Thyroid gland (tissue), 4 donors: ENCODE measurements at places on chromosomes 13 and 19.

- H3K4me1 ChIP-seq = no peaks in the 10 kb centered on the region
- H3K27ac ChIP-seq = no peak overlapping the region
- no peak overlapping the region for H3K4me3 ChIP-seq
- no peak for DNase-seq
- H3K27me3 ChIP-seq = no peaks in the 10 kb centered on the region
These were observed 327.5 kb upstream of the SPRY2 start for GRCh38 chr13:80668452-80668851.

DNA sequence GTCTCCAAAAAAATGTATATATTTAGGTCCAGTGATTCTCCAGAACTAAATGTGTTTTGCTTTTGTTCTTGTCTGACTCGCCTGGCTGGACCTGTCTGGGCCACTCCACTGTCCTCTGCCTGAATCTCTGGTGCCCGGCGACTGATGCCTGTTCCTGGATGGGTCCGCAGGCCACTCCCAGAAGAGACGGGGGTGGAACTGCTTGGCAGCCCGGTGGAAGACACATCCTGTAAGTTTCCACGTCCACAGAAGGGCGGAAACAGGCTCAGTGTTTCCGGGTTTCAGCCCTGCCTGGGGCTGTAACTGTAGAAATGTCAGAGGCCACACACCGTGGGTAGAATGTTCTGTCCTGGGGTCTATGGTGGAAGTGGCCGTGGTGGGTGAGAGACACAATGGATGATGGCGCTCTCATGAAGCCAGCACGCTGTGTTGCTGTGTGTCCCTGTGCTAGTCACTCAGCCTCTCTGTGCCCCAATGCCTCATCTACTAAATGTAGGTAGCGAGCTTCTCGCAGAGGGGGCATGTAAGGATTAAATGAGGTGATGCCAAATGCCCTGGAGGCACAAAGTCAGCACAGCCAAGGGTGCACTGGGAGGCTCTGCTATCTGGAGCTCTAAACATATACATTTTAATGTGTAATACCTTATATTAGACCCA, 22.0 kb downstream of the ATCAY start:
- no peak for DNase-seq
- no peaks in the 10 kb centered on the region for H3K4me1 ChIP-seq
- H3K27me3 ChIP-seq = no peaks in the 10 kb centered on the region
- H3K27ac ChIP-seq = no peak overlapping the region
- H3K4me3 ChIP-seq = no peak overlapping the region

DNA sequence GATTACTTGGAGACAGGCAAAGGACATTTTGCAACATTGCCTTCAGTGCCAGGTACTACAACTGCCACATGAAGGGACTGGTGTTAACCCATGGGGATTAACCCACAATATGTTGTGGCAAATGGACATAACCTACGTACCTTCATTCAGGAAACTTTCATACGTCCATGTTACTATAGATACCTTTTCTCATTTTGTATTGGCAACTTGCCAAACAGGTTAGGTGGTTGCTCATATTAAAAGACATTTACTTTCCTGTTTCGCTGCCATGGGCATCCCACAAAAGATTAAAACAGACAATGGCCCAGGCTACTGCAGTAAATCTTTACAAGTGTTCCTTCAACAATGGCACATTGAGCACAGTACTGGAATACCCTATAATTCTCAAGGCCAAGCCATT, 925.3 kb downstream of the SLITRK6 start:
- no peaks in the 10 kb centered on the region for H3K27me3 ChIP-seq
- DNase-seq = no peak
- H3K4me1 ChIP-seq = no peaks in the 10 kb centered on the region

DNA sequence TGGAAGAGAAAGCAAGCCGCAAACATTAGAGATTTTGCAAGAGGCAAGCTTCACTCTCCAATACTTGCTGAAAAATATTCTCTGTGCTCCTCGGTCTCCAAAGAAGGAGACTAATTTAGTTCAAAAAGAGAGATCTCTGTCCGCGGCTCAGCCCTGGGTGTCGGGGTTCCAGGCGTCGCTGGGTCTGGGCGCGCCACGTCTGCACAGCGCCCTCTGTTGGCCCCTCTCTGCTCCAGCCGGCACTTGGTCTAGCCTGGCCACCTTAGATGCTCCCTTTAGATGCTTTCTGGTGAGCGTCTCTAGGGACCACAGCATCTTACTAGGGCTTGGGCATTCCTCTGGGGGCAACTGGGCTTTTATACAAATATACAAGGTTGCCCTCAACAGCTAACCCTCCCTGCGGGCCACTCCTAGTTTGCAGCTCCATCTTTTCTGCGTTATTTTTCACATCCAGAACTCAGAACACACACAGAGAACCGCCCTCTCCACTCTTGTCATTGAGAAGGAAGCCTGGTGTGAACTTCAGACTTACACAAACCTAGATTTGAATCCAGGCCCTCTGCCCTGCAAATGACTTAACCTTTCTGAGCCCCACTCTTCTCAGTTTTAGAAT, 78.3 kb downstream of the CYSLTR2 start:
- peak; percentile 40 for DNase-seq
- H3K4me3 ChIP-seq = no peak overlapping the region
- H3K4me1 ChIP-seq = no peaks in the 10 kb centered on the region
- no peak overlapping the region for H3K27ac ChIP-seq

DNA sequence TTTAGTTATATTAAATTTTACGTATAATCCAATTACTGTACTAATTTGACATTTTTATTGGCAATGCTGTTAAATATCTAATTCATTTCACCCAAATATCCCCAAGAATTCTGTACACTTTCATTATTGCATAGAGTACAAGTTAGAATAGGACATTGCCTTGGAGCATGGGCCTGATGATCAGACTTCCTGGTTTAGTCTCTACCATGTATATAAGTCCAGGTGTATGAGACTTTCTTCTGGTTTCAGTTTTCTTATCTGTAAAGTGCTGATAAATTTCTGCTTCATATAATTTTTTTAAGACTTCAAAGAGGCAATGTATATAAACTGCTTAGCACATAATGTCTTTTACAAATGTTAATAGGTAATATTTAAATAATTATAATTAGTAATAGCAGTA, 179.4 kb downstream of the KLF12 start:
- no peak for DNase-seq
- H3K36me3 ChIP-seq = no peaks in the 10 kb centered on the region
- no peak overlapping the region for H3K4me3 ChIP-seq
- H3K27me3 ChIP-seq = no peaks in the 10 kb centered on the region
- H3K27ac ChIP-seq = no peak overlapping the region

DNA sequence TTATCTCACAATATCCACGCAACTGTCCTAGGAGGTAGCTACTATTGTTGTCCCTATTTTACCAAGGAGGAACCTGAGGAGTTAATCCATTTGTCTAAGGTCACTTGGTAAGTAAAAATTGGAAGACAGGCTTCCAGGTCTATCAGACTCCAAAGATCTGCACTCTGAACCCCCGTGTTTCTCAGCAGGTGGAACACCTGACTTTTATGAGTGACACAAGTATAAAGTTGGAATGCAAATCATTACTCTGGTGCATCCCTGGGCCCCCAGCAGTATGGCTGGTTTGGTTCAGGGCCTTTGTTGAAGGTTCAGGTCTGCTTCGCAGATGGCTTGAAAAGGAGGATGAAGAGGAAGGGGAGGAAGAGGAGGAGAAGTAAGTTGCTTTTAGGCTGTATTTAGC, 46.0 kb downstream of the RGCC start:
- DNase-seq = no peak
- H3K36me3 ChIP-seq = no peaks in the 10 kb centered on the region
- no peak overlapping the region for H3K27ac ChIP-seq
- no peak overlapping the region for H3K4me3 ChIP-seq
- H3K27me3 ChIP-seq = no peaks in the 10 kb centered on the region

DNA sequence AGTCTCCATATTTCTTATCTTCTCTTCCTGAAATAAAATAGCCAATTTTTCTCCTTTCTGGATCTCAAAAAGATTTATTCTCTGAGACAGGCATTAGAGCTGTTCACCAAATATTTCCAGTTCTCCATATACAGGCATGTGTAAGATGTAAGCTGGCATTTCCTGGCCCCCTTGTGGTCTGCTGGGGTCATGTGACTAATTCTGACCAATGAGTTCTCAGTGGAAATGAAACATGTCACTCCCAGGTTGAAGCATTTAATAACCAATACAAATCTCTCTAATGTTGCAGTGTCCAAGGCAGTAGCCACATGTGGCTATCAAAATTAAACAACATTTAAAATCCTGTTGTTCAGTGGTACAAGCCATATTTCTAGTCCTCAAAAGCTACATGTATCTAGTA, 14.8 kb upstream of the CACNA1A start:
- H3K4me1 ChIP-seq = no peaks in the 10 kb centered on the region
- DNase-seq = no peak
- H3K27me3 ChIP-seq = no peaks in the 10 kb centered on the region
- H3K4me3 ChIP-seq = no peak overlapping the region
- no peaks in the 10 kb centered on the region for H3K36me3 ChIP-seq
- no peak overlapping the region for H3K27ac ChIP-seq

- H3K4me1 ChIP-seq = peaks cover 17% of the 10 kb centered on the region
- peak overlapping the region; percentile 84 for H3K27ac ChIP-seq
- peak; percentile 17 for DNase-seq
- no peak overlapping the region for H3K4me3 ChIP-seq
- no peaks in the 10 kb centered on the region for H3K27me3 ChIP-seq
- no peaks in the 10 kb centered on the region for H3K36me3 ChIP-seq
These were observed 682 bp upstream of the TEAD2 start for GRCh38 chr19:49362929-49363267.

GRCh38 chr13:40566811-40567210, 99.6 kb downstream of the FOXO1 start:
- DNase-seq = peak; percentile 55
- peaks cover 89% of the 10 kb centered on the region for H3K4me1 ChIP-seq
- H3K4me3 ChIP-seq = no peak overlapping the region
- H3K36me3 ChIP-seq = no peaks in the 10 kb centered on the region
- no peak overlapping the region for H3K27ac ChIP-seq
